Transverse colon (tissue), 4 donors: ENCODE measurements at places on chromosomes 4 and X.

GRCh38 chr4:126238013-126238412, 923.3 kb downstream of the FAT4 start:
- DNase-seq, result no peak
- H3K27me3 ChIP-seq, result no peaks in the 10 kb centered on the region
- no peak overlapping the region for H3K4me3 ChIP-seq
- H3K4me1 ChIP-seq, result no peaks in the 10 kb centered on the region
- no peaks in the 10 kb centered on the region for H3K36me3 ChIP-seq
- no peak overlapping the region for H3K27ac ChIP-seq

GRCh38 chrX:22081475-22082092, 49.5 kb downstream of the PHEX start:
- H3K4me3 ChIP-seq, result no peak overlapping the region
- H3K27me3 ChIP-seq, result no peaks in the 10 kb centered on the region
- H3K4me1 ChIP-seq, result no peaks in the 10 kb centered on the region
- H3K36me3 ChIP-seq, result no peaks in the 10 kb centered on the region

GRCh38 chr4:107665001-107665400, 55.0 kb downstream of the PAPSS1 start:
- no peak overlapping the region for H3K4me3 ChIP-seq
- DNase-seq, result no peak
- H3K27ac ChIP-seq, result no peak overlapping the region
- H3K27me3 ChIP-seq, result no peaks in the 10 kb centered on the region
- no peaks in the 10 kb centered on the region for H3K36me3 ChIP-seq

GRCh38 chr4:86497980-86498862, 95.9 kb upstream of the PTPN13 start:
- H3K27ac ChIP-seq, result no peak overlapping the region
- H3K36me3 ChIP-seq, result no peaks in the 10 kb centered on the region
- no peak overlapping the region for H3K4me3 ChIP-seq

GRCh38 chrX:13790206-13791131, 26.4 kb downstream of the GPM6B start:
- DNase-seq, result no peak
- H3K27ac ChIP-seq, result no peak overlapping the region
- no peaks in the 10 kb centered on the region for H3K36me3 ChIP-seq
- no peaks in the 10 kb centered on the region for H3K4me1 ChIP-seq
- H3K27me3 ChIP-seq, result no peaks in the 10 kb centered on the region
- H3K4me3 ChIP-seq, result no peak overlapping the region

DNA sequence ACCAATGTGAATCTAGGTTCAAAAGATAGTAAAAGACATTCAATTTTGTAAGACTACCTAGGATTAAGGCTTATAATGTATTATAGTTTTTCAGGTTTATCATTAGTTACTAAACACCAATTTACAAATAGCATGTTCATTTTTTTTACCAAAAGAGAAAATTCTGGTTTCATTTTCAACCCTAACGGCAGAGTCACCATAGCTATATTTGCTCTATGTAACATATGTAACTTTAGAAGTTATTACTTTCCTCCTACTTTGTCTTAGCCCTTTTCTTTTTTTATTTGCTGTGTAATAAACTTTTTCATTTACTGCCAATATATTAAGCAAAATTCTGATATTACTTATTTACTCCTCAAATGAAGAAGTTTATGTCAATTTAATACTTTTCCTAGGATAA, 639.6 kb downstream of the ARAP2 start:
- H3K27me3 ChIP-seq, result no peaks in the 10 kb centered on the region
- H3K27ac ChIP-seq, result no peak overlapping the region
- H3K36me3 ChIP-seq, result no peaks in the 10 kb centered on the region
- no peak overlapping the region for H3K4me3 ChIP-seq
- DNase-seq, result no peak
- H3K4me1 ChIP-seq, result no peaks in the 10 kb centered on the region

- no peak overlapping the region for H3K27ac ChIP-seq
- H3K4me1 ChIP-seq, result no peaks in the 10 kb centered on the region
- H3K27me3 ChIP-seq, result peaks cover 49% of the 10 kb centered on the region
- H3K36me3 ChIP-seq, result no peaks in the 10 kb centered on the region
- no peak for DNase-seq
These were observed 25.9 kb upstream of the HMX1 start for GRCh38 chr4:8897251-8898167.

DNA sequence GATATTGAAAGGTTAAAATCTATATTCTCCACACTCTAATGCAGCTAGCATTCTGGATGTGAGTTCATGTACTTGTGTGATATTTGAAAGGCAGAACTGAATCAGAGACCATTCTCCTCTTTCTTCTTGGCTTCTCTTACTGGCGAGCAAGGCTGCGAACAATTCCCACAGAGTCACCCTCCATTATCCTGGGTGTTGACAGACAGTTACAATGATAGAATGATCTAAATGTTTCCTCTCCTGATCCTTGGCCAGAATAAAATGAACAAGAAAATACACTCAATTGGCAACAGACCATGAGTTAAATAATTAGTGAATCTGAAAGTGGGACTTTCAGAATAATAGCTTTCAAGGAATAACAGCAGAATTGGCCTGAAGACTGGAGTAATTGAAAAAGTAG, 342.8 kb downstream of the RAPGEF2 start:
- H3K27me3 ChIP-seq, result no peaks in the 10 kb centered on the region
- no peak for DNase-seq
